NCI-H187 treated with DMSO at 0.1 percent for 48 hours (cell line): ENCODE measurements at places on chromosomes 16 and 17.

DNA sequence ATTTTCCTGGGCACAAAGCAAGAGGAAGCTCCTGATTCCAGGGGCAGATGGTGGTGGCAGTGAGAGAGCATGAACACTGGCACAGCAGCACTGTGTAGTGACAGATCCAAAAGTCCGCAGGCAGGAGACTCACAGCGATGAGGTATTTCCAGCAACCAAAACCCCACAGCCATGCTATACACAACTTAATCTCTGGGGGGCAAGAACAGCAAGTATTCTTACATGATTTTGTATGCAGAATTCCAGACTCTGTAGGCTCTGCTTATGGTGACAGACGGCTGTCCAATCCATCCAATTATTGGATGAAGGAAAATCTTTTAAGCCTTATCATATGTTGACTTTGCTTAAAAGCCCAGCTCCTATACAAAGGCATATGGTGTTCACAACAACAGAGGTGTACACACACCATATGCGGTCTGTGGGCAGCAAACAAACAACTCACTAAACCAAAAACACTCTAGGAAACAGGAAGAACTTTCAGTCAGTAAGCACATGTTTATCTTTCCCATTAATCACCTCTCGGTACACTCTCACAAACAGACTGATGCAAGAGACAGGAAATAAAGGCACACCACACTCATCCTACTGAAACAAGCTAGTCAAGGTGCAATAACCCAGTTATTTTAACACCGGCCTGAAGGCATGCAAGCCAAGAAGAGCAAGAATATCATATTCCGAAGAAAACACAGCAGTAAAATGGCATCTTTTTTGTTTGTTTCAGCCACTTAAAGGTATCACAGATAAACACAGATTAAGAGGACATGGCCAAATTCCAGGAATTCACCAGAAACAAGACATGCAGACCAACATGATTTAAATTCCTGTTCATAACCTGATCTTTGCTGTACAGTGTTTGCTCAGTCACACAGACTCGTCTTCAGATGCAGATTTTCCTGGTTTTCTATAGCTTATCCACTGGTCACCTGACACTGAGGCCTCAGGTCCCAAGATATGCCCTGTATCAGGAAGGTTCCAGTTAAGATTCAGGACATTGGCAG lies 47.8 kb downstream of the ERN1 start:
- DNase-seq = no peak

DNA sequence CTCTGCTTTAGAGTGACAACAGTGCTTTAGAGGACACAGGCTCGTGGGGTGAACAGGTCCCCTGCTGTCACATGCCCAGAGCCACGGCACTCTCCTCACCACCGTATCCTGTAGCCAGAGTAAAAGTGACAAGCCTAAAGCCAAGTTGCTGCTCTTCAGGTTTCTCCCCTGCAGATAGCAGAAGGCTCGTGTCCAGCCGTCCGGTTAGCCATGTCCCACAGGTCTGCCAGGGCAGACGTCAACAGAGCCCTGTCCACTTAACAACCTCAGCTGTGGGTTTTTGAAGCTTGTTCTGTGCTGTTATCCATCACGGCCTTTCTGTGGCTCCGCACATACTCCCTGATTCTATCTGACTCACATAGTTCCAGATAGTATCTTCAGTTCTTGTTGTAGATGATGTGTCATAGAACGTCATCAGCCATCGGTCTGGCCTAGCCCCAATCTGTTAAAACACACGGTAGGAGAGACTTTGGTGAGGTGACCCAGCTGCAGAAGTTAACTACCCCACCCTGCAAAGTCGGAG lies 100.7 kb downstream of the SOCS1 start:
- no peak for DNase-seq

GRCh38 chr16:88926374-88926990 lies 50.5 kb downstream of the CBFA2T3 start:
- DNase-seq = no peak

- no peak for DNase-seq
These were observed 90.7 kb downstream of the TIMM22 start for GRCh38 chr17:1087381-1088241.

GRCh38 chr17:10295728-10296343 lies 77.0 kb downstream of the MYH13 start:
- no peak for DNase-seq

DNA sequence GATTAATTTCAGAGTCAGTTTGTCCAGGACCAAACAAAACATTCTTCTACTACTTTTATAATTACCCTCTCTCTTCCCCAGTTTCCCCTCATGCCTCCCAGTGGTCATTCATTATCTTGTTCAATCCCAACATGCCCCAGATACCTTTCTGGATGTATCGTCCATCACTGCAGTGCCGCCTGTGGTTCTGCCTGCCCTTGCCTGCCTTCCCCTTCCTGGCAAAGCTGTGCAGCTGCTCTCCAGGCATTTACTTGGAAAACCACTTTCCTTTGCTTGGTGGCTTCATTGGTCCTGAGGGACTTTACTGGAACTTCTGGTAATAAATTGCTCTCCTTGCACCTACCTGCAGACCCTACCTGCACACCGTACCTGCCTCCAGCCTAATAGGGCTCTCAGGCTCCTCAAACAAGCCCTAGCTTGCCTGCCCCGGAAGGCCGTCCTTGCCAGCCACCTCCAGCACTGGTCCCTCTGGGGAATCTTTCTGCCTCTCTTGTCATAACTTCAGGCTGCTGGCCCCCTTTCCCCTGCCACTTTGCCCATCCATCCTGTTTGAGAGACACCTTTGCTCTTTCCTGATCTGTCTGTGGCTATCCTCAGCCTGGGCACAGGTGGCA lies 19.5 kb upstream of the MSI2 start:
- DNase-seq = no peak

DNA sequence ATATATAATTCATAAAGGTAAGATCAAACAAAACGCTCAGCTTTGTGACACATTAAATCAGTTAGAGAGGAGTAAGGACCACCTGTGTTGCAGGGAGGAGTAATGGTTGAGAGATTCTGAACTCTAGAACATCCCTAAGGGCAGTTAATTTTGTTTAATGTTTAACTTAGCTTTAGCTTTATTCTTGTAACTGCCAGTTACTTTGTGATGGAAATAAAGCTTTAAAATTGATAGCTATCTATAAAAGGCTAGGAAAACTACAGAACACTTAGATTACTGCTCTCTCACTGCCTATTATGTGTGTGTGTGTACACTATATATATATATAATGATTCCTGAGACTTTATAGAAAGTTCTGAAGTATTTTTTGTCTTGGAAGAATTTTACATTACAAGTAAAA lies 37.8 kb downstream of the PTRH2 start:
- DNase-seq = no peak

DNA sequence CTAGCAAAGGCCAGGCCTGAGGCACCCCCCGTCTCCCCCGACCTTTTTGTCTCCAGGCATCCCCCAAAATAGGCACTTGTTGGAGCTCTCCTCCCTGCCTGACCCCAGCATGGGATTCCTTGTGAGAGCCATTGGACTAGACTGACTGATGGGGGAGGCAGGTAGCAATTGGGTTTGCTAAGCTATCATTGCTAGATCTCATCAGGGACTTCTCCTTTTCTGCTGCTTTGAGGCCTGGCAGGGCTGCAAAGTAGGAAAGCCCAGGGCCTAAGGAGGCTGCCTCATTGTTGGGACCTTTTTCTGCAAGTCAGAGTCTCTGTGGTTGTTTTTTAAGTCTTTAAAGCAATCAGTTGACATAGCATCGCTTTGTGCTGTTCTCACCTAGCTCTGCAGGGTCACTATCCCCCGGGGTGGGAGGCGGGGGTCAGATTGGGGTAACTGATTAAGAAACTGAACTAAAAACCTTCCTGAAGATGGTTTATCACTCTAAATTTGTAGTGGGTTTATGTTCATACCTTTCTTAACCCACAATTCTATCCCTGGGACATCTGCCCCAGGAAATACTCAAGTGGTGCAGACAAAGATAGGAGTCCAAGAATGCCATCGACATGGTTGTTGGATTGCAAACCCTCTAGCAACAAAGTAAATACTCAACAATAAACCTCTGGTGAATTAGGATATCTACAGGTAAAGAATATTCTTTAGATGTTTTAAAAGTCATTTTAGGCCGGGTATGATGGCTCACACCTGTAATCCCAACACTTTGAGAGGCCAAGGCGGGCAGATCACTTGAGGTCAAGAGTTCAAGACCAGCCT lies 28.0 kb downstream of the LLGL2 start:
- no peak for DNase-seq

- DNase-seq = no peak
These were observed 193.7 kb upstream of the TBX2 start for GRCh38 chr17:61205931-61206330.

- no peak for DNase-seq
These were observed 25.8 kb downstream of the CNGB1 start for GRCh38 chr16:57944970-57945739.

GRCh38 chr16:80611930-80612327 lies 71.1 kb downstream of the DYNLRB2 start:
- DNase-seq = no peak

GRCh38 chr17:4087911-4088693 lies 54.7 kb downstream of the ZZEF1 start:
- no peak for DNase-seq

DNA sequence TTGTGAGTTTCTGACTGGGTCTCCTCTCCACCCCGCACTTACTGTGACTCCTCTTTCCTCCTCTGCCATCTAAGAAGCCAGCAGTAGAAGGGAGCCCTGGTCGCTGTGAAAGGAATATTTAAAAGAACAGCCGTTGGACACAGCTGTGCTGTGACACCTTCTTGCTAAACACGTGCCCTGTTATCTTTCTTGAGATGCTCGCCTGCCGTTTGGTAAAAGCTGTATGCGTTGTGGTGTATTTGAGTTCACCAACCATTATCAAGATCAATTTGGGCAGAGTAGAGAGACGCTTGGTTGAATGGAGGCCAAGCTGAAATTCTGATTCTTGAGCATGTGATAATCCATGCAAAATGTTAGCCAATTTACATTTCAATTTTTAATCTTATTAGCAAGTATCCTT lies 3.8 kb downstream of the GID4 start:
- DNase-seq = no peak

GRCh38 chr17:51372345-51373004 lies 112.1 kb downstream of the UTP18 start:
- no peak for DNase-seq

GRCh38 chr17:12634789-12635414 lies 30.8 kb upstream of the MYOCD start:
- no peak for DNase-seq

DNA sequence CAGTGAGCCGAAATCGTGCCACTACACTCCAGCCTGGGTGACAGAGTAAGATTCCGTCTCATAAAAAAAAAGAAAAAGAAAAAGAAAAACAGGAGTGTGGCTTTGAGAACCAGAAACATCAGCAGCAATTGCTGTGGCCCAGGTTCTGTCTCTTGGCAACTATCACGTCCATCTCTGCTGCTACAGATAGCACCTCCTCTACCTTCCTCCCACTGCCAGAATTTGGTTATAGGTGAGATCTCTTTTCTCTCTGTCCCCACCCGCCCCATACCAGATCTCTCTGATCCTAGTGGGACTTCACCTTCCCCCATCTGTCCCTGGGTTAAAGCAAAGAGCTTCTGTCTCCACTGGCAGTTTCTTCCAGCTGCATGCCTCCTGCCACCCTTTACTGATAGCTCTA lies 3.1 kb downstream of the TLCD2 start:
- DNase-seq = no peak

GRCh38 chr17:38575781-38576180 lies 30.0 kb downstream of the SRCIN1 start:
- DNase-seq = no peak

GRCh38 chr16:48680881-48681280 lies 70.9 kb upstream of the N4BP1 start:
- no peak for DNase-seq
